Left forelimb (tissue), 1 donor: ENCODE measurements at places on chromosomes 1 and 21.

DNA sequence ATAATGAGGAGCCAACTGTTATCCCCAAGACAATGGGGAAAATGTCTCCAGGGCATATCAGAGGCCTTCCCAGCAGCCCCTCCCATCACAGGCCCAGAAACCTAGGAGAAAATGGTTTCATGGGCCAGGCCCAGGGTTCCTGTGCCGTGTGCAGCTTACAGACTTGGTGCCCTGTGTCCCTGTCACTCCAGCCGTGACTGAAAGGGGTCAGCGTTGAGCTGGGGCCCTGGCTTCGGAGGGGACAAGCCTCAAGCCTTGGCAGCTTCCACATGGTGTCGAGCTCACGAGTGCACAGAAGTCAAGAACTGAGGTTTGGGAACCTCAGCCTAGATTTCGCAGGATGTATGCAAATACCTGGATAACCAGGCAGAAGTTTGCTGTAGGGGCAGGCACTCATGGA is 18.1 kb downstream of the SIPA1L2 start:
- no peak for DNase-seq

DNA sequence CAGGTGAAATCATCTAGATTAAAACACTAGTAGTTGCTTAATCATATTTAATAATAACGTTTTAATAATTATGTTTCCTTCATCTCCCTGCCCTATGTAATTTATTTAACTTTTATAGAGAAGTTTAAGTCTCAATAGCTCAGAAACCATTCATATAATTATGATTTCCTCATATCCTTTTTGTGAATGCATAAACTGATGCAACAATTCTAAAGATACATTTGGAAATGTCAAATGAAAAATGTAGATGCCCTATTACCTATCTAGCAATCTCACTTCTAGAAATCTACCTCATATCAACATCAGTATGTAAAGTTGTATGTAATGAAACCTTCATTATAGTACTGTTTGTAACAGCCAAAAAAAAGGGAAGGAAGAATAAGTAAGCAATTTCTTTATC is 10.5 kb downstream of the DRAM2 start:
- no peak for DNase-seq

- DNase-seq: no peak
These were observed 5.4 kb downstream of the PEA15 start for GRCh38 chr1:160210561-160210960.

GRCh38 chr1:156809711-156810366 is 6.8 kb downstream of the SH2D2A start:
- no peak for DNase-seq

GRCh38 chr1:159700312-159700711 is 14.1 kb downstream of the CRP start:
- DNase-seq: no peak

- no peak for DNase-seq
These were observed 314.8 kb upstream of the C1orf174 start for GRCh38 chr1:4214826-4215225.

DNA sequence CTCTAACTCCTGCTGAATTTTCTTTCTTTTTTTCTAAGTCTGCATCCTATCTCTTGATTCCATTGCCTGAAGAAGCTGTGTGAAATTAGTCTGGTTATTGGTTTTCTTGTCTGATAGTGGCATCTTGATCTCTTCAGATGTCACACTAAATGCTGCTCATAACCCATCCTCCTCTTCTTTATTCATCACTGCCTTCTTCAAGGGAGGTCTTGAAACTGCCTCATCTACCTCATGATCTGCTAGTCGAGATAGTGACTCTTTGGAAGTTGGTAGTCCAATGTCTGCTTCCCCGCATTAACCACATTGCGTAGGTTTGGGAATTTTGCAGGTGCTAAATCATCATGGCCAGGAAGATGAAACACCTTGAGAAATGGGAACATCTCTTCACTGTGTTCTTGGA is 15.7 kb downstream of the DYRK3 start:
- no peak for DNase-seq

DNA sequence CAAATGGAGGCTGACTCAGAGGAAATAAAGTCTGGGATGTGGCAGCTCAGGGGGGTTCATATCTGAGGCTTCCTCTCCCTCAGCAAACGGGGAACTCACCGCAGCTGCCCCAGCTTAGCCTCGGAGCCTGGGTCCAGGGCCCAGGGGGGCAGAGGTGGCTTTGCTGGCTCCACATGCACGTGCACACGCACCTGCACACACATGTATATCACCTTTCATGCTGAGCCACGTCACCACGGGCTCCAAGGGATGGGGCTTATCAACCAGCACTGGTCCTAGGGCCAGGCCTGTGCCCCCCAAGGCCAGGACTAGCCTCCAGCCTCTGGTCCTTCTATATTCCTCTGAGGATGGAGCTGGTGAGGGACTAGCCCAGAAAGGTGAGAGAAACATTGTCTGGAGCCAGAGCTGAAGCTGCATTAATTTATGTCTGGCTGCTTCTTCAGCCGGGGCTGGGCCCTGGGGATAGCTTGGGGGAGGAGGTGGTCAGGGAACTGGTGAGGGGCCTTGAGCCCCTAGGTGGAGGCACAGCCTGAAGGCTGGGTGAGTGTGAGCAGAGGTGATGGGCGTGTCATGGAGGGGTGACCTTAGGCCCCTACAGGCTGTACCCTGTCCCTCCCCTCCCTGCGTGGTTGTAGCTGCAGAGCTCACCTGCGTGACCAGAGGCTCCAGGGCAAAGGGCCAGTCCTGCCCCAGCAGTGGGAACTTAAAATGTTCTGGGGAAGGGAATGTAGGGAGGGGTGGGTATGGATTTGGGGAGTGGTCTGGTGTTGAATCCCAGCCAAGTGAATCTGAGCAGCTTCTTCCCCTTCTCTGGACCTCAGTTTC is 520.8 kb downstream of the PTPRU start:
- no peak for DNase-seq

- DNase-seq: no peak
These were observed 533.6 kb downstream of the PTPRC start for GRCh38 chr1:199172171-199173124.

DNA sequence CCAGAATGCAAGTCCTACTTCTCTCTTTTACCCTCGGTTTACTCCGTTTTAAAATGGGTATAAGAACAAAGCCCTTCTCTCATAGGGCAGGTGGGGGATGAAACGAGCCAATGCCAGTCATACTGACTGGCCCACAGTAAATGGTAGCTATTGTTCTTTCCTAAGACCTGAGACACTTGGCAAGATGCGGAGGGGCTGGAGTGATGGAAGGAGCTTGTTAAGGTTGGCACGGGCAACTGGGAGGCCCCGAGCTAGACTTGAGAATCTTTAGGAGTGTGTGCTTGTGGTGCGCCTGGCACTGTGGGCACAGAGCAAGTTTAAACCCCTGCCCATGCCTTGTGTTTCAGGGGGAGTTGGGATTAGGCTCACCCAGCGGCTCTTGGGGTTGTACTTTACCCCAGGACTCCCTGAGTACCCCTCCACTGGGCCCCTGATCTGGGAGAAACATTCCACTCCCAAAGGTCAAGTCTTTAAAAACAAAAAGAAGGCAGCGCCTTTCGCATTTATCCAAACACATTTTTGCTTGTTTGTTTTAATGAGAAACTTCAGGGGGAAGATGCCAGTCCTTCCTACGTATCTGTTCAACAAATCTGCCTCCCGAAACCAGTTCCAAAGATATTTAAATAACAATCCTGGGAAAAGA is 240.6 kb upstream of the TMEM51 start:
- no peak for DNase-seq

GRCh38 chr1:21050031-21050430 is 126.7 kb downstream of the EIF4G3 start:
- no peak for DNase-seq

DNA sequence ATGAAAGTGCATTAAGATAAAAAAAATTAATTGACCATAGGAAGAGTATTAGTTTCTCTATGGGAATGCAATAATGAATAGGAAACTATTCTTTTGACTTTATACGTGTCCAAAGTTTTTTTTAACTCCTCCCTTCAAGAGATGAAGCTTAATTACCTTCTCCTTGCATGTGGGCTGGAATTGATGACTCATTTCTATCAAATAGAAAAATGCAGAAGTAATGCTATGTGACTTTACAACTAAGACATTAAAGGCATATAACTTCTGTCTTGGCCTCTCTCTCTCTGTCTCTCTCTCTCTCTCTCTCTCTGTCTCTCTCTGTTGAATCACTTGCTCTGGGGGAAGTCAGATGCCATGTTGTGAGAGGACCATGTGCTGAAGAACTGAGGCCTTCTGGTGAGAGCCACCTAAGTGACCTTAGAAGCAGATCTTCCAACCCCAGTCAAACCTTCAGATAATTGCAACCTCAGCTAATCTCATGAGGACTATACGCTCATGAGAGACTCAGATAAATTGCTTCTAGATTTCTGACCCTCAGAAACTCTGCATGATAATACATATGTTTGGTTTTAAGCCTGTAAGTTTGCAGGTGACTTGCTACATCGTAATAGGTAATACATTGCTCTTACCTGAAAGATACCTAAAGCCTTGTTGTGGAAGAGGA is 414.2 kb downstream of the KCNT2 start:
- no peak for DNase-seq

DNA sequence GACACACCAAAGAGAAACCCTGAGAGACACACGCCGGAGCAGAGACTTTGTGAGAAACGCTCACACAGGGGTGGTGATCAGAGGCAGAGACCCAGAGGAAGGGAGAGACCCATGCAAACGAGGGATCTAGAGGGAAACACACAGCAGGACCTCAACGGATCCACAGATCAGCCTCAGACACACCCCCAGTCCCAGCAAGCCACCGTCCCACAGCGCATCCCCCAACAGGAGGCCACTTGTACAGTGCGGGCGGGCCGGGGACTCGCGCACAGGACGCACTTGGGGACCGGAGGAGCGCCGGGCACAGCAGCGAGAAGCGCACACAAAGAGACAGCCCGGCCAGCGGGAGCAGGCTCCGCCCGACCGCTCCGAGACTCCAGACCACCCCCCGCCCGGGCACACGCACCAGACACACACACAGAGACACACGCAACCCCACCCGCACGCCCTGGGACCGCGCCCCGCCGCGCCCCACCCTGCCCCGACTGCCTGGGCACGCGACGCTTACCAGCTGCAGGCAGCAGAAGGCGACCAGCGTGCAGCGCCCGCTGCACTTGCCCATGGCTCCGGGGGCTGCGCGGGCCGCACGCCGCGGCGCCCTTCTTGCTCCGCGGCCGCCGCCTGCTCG is 587 bp downstream of the NKAIN1 start:
- DNase-seq: no peak

- DNase-seq: no peak
These were observed 35.0 kb downstream of the ARHGEF10L start for GRCh38 chr1:17574516-17574915.

GRCh38 chr1:4749406-4749805 is 95.0 kb downstream of the AJAP1 start:
- DNase-seq: no peak

DNA sequence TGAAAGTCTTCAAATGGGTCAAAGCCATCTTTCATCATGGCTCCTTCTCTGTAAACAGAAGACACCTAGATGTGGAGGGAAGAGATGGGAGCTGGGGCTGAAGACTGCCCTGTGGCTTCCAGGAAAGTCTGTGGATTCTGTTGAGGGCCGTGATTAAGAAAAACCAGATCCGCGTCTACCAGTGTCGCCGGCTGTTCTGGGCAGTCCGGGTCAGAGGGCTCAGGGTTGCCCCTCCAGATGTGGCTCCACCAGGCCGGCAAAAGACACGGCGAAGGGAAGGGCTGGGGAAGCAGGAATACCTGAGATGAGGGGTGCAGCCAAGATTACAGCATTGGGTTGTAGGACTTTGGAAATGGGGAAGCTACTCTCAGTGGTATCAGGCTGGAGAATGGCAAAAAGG is 162.6 kb downstream of the RHOU start:
- no peak for DNase-seq

GRCh38 chr1:149997585-149998262 is 12.8 kb downstream of the OTUD7B start:
- no peak for DNase-seq

- no peak for DNase-seq
These were observed 26.5 kb upstream of the KRTAP19-8 start for GRCh38 chr21:31064803-31065202.

DNA sequence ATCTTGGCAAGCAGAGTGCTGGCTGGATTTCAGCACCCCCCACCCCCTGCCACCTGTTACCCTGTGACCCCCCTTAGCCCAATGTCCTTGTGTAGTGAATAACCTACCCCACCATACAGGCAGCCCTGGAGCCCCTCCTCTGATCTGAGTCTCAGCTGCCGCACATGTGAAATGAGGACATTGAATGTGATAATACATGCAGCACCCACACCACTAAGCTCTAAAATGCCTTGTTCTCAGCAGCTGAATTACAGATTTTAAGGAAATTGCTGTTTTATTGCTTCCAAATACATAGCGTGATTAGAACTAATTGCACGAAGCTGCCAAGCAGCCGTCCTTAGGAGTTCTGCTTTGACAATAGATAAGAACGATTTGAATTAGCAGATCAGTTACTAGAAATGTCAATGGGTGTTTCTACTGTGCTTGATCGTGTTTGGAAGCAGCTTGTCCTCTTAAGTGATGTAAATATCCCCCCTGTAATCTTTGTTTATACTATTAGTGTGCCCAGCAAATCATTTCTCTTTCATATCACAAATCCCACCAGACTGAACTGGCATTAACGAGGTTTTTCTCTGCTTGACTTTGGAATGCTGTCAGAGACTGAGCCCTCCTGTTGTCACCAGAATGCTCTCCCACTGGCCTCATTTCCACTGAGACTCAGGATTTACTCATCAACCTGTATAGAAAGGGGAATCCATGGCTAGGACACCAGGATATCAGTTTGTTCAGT is 4.9 kb downstream of the SLAMF8 start:
- DNase-seq: no peak

GRCh38 chr1:15650433-15650832 is 33.2 kb downstream of the DDI2 start:
- DNase-seq: no peak

- DNase-seq: no peak
These were observed 990 bp upstream of the MRPS6 start for GRCh38 chr21:34072145-34073031.

GRCh38 chr1:218887141-218887925 is 286.3 kb upstream of the LYPLAL1 start:
- no peak for DNase-seq

DNA sequence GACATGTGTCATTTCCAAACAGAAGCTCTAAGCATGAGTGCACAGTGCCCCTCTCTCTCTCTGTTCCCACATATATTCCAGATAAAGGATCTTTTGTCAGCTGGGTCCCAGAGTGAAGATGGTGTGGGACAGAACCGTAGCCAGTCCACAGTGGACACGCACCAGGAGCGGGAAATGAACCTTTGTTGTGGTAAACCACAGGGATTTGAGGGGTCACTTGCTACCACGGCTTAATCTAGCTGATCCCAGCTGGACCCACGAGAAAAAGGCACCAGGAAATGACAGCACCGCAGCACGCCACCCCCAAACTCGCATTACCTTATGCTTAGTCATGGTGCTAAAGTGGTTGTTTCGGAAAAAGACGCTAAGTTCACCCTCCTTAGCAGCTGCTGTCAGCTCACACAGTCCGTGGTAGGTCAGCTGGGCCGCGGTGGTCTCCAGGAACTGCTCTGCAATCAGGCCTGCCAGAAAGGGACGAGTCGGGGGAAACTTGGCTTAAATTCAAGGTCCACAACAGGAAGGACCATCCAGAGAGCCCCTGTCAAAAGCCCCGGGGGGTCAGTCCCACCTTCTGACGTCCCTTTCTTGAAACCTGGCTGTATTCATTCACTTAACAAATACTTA is 7.5 kb downstream of the MINDY1 start:
- DNase-seq: no peak
